ENCODE measurements at places on chromosomes 2 and 18. TPM values are rescaled to one million over a fixed set of nuclear protein-coding genes. Genes with fewer than 3 reads are reported as not detected.

GRCh38 chr2:28150236-28150915 is 242.3 kb upstream of the FOSL2 start:
- no peak for DNase-seq

- no peak for DNase-seq
Observed at GRCh38 chr2:96687711-96688640, 45.4 kb downstream of the FER1L5 start.

DNA sequence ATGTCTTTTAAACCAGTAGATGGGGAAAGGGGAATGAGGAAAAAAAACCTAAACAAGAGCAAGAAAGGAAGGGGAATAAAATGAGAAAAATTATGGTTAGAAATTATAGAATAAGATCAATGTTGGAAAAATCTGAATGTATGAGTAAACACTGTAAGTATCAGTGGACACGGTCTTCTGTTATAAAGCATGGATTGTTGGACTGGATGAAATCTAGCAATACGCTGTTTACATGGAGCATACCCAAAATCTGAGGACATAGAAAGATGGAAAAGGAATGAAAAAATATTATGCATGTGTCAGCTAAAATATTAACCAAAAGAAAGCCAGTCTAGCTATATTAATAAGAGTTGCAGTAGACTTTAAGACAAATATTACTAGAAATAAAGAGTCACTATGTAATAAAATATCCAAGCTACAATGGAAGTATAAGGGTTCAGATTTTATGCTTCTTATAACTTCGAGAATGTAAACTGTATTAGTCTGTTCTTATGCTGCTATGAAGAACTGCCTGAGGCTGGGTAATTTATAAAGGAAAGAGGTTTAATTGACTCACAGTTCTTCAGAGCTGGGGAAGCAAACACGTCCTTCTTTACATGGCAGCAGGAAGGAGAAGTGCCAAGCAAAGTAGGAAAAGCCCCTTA is 32.4 kb downstream of the DDX1 start:
- no peak for DNase-seq

GRCh38 chr2:153071090-153071489 is 352.7 kb downstream of the ARL6IP6 start:
- no peak for DNase-seq

- DNase-seq: no peak
Observed at GRCh38 chr2:46847185-46847710, 68.4 kb downstream of the MCFD2 start.

- DNase-seq: no peak
Observed at GRCh38 chr2:102979429-102979828, 217.6 kb downstream of the TMEM182 start.

GRCh38 chr2:33904801-33905200 is 305.7 kb upstream of the FAM98A start:
- DNase-seq: no peak

Gene ECEL1
- not detected for total RNA-seq

Gene UPP2
- not detected for total RNA-seq

Gene SULT1C4
- total RNA-seq: not detected

Gene GAREM1
- not detected for total RNA-seq

Gene CCBE1
- 0.27 TPM for total RNA-seq

Gene AKAIN1
- not detected for total RNA-seq

Gene CFC1
- total RNA-seq: not detected

Measured in activated naive CD4-positive, alpha-beta T cell treated with anti-CD3 and anti-CD28 coated beads, Interleukin-2, amount 50 U/mL, for 72 hours (primary cell).